ENCODE measurements at places on chromosomes 11 and 22.
A peak's percentile ranks its signal among the peaks of the same experiment; 100 is the strongest.

DNA sequence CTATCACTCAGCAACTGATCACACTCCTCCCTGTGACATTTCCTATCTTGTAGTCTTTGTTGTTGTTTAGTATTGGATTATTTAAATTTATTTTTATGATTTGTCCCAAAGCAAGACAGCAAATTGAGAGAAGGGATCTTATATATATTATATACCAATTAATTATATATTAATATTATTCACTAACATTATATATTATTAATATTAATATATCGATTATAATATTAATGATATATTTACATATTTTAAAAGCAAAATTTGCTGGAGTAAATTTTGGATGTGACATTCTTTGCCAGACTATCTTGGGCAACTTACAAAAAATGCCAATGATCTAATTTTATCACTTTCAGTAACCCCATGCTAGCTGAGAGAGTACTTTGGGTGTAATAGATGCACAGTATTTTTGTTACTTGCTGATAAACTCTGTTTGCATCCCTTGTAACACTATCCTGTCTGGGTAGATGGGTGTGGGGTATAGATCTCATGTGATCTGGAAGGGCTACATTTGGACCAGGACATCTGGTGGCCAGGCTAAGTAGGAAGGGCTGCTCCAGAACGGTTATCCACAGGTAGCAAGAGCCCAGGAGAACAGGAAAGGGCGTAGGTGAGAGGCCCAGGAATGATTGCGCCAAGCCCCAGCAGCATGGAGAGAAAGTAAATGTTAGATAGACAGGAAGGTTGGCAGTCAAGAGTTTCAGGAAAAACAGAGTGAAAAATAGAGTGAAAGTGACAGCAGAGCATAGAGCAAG is 608.6 kb upstream of the KIRREL3 start:
- no peak for DNase-seq

DNA sequence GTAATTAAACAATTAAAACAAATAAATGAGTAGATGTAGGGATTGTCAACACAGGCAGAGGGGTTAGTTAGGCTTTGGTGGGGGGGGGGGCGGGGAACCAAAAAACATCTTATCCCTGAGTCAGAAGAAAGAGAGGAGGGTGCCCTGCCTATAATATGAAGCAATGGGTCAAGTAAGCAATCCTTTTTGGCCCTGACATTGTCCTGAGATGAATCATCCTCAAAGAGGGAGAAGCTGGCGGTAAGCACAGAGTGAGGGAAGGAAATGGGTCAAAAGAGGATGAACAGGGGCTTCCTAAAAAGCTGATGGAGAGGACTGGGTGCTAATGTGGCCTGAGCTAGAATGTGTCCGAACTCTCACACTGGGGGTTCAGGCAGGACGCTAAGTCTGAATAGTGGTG is 4.7 kb downstream of the OLFML1 start:
- no peak for DNase-seq

DNA sequence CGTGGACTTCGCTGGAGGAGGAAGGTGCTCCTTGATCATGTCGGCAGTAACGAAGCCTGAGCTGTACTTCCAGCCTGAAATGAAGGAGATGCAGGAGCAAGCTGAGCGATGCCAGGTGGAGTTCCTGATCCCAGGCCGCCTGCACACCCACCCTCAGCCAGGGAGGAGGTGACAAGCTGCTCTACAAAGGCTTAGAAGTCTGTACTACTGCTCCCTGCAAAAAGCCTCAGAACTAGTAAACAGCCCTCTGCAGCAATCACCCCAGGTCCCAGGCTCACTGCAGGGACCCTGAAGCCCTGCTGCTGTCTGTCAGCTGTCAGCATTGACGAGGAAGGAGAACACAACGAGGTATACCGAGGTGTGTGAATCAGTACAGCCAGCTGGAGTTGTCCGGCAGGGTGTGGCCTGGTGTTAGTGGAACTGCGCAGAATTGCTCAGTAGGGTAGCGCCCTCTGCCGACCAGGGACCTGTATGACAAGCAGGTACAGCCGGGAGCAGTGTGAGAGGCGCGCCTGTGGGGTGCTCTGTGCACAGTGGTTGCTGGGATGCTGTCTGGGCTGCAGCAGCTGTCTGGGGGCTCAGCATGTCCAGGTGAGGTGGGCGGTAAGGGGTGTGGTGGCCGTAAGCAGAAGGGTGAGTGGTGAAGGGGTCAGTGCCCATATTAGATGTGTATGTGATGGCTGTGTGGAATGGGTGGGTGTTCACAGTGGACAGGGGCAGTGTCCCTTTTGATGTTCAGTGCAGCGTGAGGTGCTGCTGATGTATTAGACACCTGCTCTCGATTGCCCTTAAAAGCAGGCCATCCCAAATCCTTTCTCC is 7.6 kb downstream of the CYB5R2 start:
- no peak for DNase-seq

DNA sequence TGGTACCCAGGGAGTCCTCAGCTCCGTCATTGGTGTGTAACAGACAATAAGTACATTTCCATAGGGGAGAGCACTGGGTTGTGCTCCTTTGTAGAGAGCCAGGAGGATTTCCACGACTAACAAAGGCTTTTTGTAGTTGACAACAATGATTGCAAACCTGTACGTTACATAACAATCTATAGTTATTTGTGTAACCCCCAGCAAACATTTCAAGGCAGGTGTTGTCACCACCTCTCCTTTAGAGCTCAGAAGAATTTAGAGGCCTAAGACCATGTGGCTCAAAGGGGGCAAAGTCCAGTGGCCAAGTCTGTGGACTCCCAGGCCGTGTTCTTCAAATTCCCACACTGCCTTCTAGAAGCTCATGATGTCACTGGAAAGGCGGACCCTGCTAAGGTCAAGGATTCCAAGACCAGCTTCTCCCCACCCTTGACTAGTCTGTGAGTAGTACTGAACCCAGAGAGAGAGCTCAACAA is 15.8 kb downstream of the RPL27A start:
- DNase-seq: no peak

DNA sequence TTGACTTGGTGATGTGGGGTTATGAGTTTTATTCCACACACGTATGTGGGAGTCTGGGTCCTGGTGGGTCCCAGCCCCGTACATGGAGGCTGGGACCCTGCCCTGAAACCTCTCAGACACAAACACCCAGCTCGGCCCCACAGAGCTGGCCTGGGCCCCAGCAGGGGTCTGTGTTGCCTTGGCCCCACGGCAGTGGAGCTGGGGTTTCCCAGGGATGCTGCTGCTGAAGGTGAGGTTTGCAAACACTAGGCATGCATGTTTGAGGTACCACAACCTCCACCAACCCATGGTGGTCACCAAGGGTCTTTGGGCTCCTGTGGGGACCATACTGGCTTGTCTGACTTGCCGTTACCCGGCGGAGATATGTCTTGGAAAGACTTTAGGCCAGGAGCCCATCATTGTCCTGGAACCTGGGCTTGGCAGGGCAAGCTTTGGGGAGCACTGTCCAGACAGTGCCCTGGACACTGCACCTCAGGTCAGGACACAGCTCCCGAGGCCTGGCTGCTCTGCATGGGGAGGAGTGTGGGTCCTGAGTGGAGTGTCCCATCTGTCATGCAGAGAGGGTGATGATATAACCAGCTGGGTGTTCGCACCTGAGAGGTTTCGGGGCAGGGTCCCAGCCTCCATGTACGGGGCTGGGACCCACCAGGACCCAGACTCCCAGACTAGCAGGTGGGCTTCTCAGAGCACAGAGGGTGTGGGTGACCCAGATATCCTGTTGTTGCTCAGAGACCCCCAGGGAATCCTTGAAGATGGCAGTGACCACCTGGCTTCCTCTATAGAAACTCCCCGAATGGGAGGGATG is 63.3 kb downstream of the KCNQ1 start:
- DNase-seq: no peak

DNA sequence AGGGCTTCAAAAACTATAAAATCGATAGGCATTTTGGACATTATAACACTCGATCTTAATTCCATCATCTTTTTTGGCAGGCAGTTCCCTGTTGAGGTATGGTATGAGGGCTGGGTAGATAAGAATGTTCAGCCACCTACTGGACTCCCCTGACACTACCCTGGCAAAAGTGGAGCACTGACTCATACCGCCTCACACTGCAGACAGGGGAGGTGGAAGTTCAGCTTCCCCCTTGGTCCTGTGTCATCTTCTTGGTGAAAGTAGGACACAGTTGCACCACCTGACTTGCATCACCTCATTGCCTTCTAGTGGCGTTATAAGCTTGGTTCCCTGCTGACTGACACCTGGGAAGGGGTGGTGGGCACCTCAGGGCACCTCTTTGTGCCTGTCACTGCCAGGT is 30.4 kb downstream of the PAAF1 start:
- no peak for DNase-seq

DNA sequence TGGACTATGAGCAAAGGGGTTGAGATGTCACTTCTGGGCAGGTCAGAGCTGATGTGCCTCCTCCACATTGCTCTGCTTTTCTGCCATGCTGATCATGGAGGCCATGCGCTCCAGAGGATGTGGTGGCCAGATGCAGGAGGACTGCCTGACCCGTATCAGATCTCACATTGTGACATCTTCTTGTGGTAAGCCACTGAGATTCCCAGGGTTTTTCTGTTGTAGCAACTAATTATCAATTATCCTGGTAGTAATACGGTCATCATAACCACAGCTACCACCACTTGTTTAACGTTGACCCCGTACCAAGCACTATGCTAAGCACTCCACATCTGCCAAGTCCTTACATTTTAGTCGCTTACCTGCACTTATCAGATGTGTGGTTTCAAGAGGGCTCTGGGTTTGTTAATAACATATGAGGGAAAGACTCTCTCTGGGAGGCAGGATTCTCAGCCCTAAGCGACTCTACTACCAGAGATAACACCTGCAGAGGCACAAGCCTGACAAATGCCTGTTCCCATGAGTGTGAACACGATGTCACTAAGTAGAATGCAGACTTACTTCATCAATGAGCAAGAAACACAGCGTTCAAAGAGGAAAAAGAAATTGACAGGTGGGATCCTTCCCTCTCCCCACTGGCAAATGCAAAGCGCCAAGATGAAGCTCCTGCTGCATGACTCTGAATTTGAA is 63.6 kb upstream of the TIMP3 start:
- DNase-seq: no peak

- DNase-seq: no peak
Observed at GRCh38 chr11:35486446-35486845, 39.0 kb downstream of the PAMR1 start.

DNA sequence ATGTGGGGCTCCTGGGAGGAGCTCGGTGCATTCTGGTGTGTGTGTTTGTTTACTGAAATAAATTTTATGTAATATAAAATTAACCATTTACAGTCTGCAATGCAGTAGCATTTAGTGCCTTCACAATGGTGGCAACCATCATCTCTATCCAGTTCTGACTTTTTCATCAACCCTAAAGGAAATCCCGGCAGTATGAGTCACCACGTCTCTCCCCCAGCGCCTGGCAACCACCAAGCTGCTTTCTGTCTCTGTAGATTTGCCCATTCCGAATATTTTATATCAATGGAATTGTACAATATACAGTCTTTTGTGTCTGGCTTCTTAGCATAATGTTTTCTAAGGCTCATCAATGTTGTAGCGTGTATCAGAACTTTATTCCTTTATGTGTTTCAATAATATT is 300.5 kb downstream of the MIAT start:
- no peak for DNase-seq

- no peak for DNase-seq
Observed at GRCh38 chr22:23219822-23220484, 39.6 kb downstream of the BCR start.

- peak; percentile 53 for DNase-seq
Observed at GRCh38 chr22:23183061-23183698, 2.9 kb downstream of the BCR start.

GRCh38 chr11:33362051-33362910 is 105.1 kb downstream of the HIPK3 start:
- DNase-seq: no peak

DNA sequence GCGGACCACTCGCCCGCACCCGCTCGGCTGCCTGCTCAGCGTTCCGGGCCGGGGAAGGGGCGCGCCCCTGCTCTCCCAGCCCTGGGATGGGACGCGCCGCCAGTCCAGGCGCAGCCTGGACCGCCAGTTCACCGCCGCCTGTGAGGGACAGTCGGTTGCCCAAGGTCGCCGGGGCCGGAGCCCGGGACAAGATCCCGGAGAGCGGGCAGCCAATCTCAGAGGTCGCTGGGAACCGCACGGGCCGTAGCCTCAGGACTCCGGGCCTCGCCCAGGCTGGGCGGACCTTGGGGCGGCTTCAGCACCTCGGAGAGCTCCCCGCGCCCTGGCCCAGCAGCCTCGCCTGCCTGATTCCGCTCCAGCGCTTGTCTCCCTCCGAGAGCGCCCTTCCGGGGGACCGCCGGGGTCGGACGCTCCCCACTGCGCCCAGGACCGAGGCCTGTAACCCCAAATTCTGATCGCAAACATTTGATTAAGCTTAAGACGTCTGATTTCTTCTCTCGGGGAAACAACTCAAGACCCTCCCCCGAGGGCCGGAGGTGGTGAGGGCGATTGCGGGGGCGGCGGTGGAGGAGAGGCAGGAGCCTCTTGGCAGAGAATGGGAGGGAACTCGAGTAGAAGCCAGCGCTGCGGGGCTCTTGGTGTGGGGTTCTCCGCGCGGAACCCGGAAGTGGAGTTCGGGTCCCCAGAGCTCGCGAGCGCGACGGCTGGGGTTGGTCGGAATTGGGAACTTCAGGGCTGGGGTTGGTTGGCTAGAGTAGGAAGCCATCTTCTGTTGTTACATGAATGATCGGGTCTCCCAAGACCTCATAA is 1.1 kb upstream of the CHRM4 start:
- DNase-seq: no peak

DNA sequence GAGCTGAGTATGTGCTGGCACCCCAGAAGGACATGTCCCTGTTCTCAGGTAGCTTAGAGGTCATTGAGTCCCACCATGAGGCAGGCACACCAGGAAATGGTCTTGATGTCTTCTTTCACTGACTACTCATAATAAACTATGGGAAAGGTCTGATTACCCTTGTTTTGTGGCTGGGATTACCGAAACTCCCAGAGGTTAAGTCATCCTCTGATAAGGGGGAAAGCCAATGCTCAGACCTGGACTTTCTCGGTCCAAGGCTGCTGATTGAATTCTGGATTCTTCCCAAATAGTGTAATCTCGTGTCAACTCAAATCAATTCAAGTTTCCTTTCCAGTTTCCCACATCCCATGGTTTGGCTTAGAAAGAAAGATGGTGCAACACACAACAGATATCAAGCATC is 3.7 kb upstream of the CD44 start:
- DNase-seq: no peak

GRCh38 chr11:128152796-128153696 is 434.3 kb downstream of the ETS1 start:
- no peak for DNase-seq

DNA sequence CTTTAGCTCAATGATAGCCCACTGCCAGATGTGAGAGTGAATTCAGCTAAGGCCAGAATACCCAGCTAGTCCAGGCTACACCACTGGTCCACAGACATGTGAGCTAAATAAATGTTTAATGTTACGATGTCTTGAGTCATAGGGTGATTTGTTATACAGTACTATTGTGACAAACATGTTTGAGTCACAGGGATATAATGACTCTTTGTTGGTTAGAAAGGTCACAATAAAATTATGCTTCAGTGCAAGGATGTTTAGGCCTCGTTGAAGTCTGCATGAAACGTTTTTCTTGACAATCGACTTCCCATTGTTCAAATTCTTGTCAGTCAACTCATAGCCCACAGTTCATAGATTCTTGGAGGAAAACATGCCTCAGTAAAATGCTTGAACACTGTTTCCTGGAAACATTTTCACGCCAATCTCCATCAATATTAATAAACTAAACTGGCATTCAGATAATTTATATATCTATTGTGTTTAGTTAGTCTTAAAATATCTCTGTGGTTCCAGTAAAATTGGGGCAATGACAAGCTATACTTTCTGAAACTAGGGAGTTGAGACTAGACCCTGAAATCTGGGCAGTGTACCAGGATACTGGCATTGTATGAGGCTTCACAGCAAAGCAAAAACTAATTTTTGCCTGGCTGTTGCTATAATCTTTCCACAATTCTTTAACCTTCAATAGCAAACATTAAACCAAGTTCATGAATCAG is 650.8 kb upstream of the KIRREL3 start:
- DNase-seq: no peak

All from NCI-H510A (cell line).